ENCODE measurements at places on chromosomes 4 and X.

DNA sequence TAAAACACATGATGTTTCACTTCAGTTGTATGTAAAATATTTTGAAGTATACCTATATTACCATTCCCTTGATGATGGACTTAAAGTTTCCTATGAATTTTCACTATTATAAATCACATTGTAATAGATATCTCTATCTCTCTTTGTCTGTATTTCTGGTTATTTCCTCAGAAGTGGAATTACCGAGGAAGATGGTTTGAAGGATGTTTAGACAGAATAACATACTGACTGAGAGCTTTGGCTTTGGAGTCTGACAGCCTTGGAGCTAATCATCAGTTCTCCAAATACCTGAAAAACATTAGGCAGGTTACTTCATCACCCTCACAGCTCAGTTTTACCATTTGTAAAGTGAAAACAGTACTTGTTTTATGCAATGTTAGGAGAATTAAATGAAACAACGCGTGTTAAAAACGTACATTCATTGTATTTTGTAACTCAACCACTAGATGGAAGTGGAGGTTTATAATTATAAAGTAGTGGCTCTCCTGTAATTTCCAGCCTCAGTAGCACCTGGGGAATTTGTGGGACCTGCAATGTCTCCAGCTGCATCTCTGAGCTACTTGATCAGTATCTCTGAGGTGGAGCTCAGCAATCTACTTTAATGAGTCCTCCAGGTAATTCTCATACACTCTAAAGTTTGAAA, 14.3 kb downstream of the JCHAIN start:
- DNase-seq, result no peak

DNA sequence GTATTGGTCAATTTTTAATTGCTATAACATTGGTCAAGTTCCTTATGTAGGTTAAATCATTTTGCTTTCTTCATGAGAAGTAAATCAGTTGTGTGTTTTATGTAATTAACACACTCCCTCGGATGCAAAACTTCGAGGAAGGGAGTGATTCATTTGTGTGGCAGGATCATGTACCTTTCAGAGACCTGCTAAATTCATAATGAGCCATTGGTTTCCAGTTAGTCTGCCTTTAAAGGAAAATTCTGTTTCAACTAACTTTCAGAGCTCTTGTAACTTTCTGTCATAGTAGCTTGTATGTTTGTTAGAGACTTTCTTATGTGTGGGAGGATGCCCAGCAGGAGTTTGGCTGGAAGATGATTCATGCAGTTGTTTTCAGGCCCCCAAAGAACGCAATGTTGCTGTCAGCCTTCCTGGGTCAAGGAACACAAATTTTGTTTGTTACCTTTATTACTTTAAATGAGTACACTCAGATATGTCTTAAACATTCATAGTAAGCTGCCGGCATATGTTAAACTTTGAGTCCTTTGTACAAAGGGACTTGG, 72.1 kb downstream of the GPR101 start:
- no peak for DNase-seq

DNA sequence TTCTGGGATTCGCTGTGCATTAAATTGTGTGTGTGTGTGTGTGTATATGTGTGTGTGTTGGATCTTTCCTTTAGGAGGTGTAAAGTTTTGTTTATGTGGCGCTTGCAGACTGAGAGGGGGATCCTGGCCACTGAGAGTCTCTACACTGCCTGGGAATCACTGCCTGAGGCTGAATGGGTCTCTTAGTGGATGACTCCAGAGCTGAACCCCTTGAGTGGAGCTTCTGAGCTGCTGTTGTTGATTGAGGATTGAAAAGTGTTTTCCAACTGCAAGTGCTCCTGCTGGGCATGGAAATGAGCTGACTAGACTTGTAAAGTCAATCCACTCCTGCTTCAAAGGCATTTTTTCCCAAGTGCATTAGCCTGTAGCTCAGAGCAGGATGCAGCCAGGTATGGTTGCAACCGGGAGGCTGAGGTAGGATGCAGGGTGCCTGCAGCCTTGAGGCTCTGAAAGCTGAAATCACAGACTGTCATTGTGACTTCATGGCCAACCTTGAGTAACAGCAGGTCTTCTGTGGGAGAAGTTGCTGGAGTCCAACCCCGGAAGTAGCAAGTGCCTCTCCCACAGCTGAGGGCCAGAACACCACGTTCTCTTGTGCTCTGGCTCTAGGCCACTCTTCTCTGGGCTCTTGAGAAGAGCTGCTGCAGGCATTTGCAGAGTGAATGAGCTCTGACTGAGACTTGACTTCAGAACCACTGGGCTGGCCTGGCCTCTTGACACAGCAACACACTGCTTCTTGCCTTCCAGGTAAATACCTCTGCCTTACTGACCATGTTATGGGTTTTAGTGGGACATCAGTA, at the start of gene TBX22:
TSS of gene TBX22 (plus strand) at position 613 of the 800 bp plus-strand sequence. CDS start 7,517 bp downstream, outside the sequence.
- DNase-seq, result no peak

DNA sequence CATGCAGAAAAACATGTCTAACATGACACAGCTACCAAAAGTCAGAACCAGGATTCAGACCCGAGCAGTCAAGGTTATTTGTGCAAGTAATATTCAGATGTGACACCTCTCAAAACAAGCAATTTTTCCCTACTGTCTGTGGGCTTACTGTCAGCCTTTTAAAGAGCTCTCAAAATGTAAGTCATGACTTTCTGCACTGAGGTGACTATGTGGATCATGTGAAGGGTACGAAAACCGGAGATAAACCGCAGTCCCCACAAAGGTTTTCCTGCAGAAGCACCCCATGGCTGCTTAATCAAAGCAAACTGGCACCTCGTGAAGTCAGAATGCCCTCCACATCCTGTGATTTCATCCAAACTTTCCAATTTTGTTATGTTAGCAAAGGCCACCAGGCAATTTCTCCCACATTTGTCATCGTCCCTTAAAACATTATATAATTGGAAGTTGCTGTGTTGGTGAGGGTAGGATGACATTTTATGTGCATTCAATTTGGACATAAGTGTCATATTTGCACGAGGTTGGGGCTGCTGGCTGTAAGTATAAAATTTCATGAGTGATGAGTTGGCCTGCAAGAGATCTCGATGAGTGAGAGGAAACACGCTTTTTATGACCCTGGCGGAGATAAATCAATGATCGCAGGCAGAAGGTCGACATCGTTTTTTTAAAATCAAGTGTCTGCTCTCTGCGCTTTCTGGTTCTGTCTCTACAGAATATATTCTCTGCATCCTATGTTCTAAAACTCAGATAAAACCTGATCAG, 161.2 kb downstream of the STK32B start:
- no peak for DNase-seq

DNA sequence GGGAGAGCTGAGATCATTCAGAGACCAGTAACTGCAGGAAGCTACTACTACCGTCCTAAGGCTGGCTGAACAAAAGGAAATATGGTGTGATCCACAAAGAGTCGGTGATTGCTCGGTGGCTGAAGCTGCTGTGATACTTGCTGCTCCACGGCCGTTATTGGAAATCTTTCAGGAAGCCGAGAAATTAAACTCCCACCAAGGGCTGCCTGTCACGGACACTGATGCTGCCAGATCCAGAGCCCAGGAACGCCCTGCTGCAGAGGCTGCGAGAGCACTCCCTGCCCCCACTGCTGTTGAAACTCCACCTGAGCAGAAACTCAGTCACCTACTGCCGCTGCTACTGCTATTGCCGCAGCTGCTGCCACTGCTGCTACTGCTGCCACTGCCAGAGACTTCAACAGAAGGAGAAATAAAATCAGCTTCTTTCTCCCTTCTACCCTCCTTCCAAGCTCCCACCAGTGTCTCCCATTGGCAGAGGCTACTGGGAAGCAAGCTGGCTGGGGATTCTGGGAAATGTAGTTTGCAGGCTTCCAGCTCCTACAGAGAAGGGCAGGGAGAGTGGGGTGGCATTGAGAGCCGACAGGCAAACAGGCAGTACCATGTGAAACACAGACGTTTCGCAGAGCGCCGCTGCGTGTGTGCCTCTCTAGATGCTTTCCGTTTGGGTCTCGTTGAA, 126.0 kb upstream of the ENPP6 start:
- DNase-seq, result peak; percentile 17

DNA sequence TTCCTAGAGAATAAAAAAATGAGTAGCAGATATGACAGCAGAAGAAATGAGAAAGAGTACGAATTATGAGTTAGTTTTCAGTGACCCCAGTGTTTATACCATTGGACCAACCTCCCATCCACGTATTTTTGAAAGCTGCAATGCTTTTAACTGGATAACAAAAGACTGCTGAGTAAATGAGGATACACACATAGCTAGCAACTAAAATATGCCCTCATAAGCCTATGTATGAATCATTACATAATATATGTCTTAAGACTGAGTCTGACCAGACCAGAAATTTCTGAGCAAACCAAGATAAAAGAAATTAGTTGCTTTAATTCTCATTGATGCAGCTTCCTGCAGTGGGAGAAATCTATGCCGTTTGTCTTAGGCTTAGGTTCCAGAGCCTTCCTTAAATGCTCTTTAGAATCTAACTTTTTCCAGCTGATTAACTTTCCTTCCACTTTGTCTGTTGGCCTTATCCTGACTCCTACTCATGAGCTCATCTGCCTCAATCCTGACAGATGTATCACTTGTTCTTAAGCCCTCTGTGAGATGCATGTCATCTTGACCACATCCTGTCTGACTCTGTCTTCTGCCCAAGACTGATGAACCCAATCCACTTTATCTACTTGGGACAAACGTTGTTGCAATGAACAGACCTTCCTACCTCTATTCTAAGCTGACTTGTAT, 301.4 kb upstream of the AADAT start:
- DNase-seq, result no peak

DNA sequence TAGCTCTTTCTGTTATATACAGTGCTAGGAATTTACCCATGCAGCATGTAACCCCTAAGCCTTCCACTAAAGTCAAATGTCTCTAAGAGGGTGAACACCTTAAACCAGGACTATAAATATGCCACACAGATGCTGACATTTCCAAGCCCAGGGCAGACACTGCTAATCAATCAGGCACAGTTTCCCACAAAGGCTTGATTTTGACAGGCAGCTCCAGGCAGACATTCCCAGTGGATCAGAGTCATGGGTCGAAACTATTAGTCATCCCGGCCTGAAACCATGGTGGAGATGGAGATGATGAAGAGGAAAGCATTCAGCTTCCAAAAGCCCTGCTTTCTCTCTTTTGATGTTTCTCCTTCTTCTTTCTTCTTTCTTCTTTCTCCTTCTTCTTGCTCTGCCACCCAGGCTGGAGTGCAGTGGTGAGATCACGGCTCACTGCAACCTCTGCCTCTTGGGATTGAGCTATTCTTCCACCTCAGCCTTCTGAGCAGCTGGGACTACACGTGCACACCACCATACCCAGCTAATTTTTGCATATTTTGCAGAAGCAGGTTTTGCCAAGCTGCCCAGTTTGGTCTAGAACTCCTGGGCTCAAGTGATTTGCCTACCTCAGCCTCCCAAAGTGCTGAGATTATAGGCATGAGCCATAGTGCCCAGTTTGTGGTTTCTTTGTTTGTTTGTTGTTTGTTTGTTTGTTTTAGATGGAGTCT, 21.0 kb upstream of the SORCS2 start:
- no peak for DNase-seq

- DNase-seq, result no peak
These were observed 1.0 kb downstream of the FOXO4 start for GRCh38 chrX:71096760-71097032.

DNA sequence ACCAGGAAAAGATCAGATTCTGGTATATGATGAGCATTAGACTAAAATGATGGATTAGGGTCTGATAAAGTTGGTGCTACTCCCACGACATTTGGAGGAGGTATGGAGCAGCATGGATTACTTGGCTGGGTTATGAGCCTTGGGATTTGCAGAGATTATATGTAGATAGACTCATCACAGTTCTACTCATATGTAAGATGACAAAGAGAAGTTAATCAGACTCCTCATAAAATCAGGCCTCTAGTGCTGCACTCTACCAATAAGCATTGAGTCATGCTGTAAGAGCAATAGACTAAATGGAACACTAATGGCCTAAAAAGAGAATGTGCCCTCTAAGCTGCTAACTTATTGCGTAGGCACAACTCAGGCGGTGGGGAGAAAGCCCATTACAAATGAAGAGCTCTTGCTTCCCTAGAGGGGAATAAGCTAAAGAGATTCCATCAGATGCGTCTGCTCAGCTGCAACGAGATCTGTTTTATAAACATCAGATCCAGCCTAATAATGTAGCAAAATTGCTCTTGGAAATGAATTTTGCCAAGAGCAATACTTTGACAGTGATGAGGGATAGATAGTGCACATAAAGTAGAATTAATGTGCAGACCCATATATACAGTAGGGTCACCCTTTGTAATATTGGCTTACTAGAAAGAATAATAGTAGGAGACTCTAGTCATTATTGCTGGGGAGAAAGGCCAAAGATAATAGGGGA, 17.5 kb downstream of the LIAS start:
- no peak for DNase-seq

DNA sequence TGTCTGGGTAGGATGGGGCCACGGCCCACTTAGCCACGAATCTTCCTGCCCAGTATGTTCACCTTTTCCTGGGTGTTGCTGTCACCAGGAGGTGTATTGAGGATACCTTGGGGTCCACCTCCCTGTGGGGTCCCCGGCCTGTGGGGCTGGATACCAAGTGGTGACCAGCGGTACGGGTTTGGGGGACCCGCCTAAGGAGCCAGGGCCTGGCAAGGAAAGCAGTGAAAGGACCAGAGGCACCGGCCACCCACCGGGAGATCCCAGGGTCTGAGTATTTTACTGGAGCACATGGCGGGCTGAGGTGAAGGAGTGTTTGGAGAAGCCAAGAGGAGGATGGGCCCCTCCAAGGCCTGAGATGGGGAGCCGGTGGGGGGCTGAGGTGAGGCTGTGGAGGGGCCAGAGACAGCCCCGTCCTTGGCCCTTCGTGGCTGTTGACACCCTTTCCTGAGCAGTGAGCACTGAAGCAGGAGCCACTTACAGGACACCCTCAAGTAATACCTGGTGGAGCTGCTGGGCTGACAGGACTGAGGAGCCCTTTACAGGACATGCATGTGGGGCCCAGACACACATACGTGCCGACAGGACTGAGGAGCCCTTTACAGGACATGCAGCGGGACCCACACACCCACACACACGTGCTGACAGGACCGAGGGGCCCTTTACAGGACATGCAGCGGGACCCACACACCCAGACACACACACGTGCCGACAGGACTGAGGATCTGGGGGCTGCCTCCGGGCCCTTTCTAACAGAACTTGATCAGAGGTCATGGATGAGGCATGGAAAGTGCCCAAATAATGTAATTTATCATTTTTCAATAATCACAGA, 38.4 kb downstream of the TMEM271 start:
- DNase-seq, result no peak

DNA sequence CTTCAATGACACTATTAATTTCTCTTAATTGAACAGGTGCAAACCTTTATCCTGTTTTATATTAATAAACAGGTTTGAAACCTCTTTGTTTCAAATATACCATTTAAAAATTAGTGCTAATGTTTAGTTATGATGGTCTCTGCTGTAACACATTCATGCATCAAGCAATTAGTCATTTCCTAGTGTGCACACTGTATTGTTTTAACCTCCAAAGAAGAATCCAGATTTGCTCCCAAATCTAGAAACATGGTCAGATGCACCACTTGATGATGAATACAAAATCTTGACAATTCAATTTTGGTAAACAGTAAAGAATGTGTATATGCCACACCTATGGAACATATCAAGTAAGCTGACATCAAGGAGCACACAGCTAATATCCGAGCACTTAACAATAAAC, 157.1 kb downstream of the TRIML1 start:
- DNase-seq, result no peak

GRCh38 chrX:134604701-134605311, 53.5 kb downstream of the PLAC1 start:
- no peak for DNase-seq

Measured in activated CD4-positive, CD25-positive, alpha-beta regulatory T cell (primary cell).